ENCODE measurements at places on chromosomes 4 and X.

- no peak for DNase-seq
Measured at GRCh38 chr4:7416745-7417432, 17.8 kb downstream of the PSAPL1 start.

DNA sequence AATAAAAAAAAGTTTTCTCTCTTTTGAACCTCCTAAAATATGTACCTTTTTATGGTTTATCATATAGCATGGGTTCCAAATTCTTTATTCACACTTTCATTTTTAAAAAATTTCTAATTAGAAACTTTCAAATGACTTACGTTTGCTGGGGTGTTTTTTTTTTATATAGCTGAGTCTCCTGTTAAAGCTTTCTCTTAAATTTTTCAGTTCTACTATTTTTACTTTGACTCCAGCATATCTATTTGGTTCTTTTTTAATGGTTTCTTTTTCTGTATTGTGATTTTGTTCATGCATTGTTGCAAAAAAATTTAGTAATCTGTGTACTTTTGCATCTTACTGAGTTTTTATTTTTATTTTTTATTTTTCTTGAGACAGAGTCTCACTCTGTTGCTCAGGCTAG lies 22.3 kb downstream of the ZNF718 start:
- DNase-seq, result no peak

- no peak for DNase-seq
Measured at GRCh38 chrX:130637591-130637990, 235.8 kb downstream of the RBMX2 start.

- DNase-seq, result no peak
Measured at GRCh38 chrX:39480963-39481362, 616.8 kb downstream of the BCOR start.

- DNase-seq, result no peak
Measured at GRCh38 chrX:43562372-43562771, 93.7 kb upstream of the MAOA start.

GRCh38 chrX:56761167-56761566 lies 32.1 kb downstream of the NBDY start:
- no peak for DNase-seq

DNA sequence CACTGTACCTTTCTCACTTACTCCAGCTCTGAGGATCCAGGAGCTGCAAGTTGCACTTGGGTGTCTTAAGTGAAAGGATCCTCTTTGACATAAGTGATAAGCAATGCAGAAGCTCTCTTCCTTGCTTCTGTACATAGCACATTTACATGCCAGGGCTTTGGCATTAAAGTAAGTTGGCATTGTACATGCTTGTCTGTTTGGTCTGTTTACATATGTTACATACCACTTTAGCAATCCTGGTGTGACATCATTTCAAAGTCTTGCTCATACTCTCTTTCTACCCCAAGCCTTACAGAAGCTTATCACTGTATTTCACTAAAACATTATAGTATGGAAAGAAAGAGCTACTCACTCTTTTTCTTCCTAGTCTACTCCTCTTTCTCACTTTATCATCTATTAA lies 2548.3 kb downstream of the ARAP2 start:
- no peak for DNase-seq

DNA sequence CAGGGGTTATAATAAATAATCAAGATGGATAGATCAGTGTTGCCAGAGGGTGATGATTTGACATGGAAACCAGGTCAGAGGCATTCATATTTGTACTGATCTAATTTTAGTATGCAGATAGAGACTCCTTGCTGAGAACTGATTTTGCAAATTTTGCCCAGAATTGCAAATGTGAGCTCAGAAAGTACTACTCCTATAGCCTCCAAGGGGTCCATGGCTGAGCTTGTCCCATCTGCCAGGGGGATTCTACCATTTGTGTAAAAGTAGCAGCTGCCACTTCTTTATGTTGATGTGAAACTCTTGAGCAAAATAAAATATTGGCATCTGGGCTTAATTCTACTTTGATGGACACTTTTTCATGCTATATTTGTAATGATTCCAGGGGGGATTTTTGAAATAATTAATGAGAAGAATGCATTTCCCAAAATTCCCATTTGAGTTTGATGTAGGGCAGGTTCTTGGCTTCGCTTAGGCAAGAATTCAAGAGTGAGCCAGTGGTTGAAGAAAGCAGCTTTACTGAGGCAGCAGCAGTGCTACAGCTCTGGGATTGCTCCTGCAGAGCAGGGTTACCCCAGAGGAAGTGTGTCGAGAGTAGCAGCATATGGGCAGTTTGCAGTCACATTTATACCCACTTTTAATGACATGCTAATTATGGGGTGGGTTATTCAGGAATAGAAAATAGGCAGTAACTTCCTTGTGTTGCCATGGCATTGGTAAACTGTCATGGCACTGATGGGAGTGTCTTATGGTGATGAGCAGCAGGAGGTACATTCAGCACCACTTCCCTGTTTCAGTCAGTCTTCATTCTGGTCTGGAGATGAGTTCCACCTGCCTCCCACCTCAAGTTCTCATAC lies 38.7 kb upstream of the DCLK2 start:
- no peak for DNase-seq

DNA sequence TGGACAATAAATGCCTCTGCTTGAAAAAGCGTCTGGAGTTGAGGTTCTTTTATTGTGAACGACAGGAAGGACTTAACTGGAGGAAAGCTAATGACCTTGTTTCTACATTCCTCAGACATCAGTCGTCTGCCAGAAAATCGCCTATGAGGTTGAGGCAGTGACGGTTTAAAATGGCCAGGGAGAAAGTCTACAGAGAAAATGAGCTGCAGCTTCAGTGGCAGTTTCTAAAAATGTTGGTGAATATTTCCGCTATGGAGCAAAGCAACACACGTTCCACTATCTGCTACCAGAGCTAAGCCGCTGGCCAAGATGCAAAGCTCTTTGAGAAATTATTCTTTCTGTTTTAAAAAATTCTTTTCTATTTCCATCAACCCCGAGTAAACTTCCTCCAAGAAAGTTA lies 116.9 kb upstream of the GALNT7 start:
- DNase-seq, result no peak

DNA sequence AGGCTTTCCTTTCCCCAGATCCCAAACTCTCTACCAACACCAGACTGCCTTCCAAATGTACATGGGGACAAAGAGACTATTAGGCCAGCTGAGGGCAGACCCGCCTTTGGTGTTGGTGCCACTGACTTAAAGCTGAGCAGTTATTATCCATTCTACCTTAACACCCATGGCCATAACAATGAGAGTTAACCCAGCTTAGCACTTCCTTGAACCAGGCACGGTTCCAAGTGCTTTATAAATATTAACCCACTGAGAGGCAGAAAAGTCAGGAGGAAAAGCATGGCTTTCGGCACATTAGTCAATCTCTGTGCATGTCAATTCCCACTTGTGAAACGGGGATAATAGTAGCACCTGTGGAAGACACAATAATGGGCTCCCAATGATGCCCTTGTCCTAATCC lies 243.1 kb upstream of the ANXA3 start:
- DNase-seq, result no peak

DNA sequence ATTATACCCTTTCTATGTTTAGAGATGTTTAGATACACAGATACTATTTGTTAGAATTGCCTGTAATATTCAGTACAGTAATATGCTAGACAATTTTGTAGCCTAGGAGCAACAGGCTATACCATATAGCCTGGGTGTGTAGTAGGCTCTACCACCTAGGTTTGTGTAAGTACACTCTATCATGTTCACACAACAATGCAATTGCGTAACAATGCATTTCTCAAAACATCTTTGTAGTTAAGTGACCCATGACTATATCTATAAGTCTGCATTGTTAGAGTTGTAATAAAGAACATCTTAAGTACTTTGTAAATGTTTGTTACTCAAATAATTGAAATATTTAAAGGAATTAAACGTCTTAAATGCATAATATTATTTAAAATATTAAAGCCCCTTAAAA lies 379.3 kb downstream of the PPP3CA start:
- no peak for DNase-seq

GRCh38 chrX:34238896-34239295 lies 106.8 kb upstream of the FAM47A start:
- DNase-seq, result no peak

- no peak for DNase-seq
Measured at GRCh38 chr4:96407225-96407624, 567.3 kb downstream of the PDHA2 start.

- DNase-seq, result no peak
Measured at GRCh38 chr4:80386281-80386886, 50.9 kb downstream of the CFAP299 start.

- DNase-seq, result no peak
Measured at GRCh38 chr4:55175779-55176231, 50.4 kb upstream of the KDR start.

DNA sequence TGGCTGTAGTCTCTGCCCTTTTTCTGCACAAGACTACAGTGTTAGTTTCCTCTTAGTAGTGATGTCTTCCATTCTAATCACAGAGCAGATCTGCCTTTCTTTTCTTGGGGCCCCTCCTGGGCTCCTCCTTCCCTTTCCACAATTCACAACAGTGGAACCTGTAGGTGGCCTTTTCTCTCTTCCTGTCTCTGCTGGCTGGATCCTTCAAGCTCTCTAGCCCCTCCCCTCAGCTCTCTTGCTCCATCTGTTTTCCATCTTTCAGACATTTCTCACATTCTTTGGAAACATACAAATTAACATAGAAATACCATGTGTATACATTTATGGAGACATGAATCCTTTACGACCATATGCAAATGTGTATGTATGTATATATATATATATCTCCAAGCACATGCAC lies 304 bp upstream of the SPIN2A start:
- no peak for DNase-seq

- DNase-seq, result no peak
Measured at GRCh38 chr4:71360844-71361243, 22.0 kb downstream of the SLC4A4 start.

- peak; percentile 9 for DNase-seq
Measured at GRCh38 chr4:112908511-112908910, 140.9 kb upstream of the ANK2 start.

DNA sequence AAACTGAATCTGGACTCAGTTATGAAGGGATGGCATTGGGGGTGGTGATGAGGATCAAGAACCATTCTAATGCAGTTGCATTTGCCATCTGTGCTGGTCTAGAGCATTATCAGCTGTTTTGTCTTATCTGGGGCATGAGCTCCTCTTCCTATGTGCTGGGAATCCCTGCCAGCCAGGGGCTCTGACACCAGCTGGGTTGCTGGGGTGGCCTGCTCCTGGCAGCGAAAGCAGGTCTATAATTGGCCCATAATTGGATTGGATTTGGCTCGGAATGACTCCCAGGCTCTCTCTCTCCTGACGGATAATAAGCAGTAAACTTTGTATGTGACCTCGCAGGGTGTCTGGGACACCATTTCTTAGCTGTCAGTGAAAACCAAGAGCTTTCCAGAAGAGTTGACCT lies 34.1 kb downstream of the SMPX start:
- no peak for DNase-seq

DNA sequence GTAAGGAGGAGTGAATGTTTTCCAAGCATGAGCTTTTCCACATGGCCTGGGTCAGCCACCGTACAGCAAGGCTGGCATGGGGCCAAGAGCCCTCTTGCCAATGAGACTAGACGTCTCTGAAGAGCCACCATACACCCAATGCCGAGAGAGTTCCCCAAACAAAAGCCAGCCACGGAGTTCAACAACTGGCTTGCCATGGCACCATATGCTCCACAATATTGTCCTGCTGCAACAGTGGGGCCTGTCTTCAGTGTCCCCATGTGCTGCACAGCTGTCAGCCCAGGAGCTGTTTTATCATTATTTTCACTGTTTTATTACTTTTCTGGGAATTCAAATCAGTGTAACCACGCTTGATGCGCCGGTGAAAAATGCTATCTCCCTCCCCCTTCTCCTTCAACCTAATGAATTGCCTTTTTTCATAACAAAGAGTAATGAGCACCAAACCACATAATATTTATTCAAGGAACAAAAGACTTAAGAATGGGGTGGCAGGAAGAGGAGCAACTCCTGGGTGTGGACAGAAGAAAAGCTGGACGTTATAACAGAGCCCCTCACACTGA lies 18.4 kb downstream of the MAML3 start:
- DNase-seq, result no peak

- DNase-seq, result peak; percentile 77
Measured at GRCh38 chr4:153520801-153521329, 54.7 kb downstream of the TMEM131L start.

- DNase-seq, result no peak
Measured at GRCh38 chrX:46256875-46257274, 288.3 kb downstream of the ZNF674 start.

Measured in Kasumi-1 (cell line).